GF-D8 (cell line): ENCODE measurements at places on chromosomes 6 and 20.

- no peak for DNase-seq
Measured at GRCh38 chr6:142457638-142458406, 156.0 kb downstream of the ADGRG6 start.

DNA sequence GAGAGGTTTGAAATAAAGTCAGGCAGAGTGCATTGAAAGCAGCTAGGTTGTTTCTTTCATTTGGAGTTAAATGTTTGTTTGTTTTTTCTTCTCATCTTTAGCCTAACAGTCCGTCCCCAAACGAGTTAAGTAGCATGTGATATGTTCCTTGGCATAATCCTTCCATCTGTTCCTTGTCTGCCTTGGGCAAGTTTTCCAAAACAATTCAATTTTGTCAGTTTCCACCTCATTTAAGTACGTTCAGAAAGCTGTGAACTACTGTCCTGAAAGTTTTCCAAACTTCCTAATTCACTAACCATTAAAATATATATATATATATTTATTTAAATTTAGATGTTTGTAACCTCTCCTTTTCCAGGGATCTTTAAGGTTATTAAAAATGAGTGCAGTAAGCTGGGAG lies 61.8 kb upstream of the HDAC2 start:
- no peak for DNase-seq

- DNase-seq, result no peak
Measured at GRCh38 chr20:63536241-63536977, 767 bp downstream of the PTK6 start.

DNA sequence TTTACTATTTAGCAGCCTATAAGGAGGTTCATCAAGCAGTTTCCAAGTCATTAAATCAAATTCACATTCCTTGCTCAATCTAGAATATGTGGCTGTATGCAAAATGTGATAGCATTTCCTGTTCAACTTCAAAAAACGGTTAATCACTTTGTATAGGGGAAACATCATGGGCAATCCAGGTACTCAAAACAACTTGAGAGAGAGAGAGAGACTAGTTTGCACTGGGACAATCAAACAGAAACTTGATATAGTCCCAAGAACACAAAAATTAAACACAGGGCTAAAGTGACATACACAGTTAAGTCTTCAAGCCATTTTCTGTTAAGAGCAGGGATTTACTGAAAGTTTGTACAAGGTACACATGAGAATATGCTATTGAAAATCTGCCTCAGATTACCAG lies 7.4 kb downstream of the CPNE1 start:
- DNase-seq, result no peak

- no peak for DNase-seq
Measured at GRCh38 chr6:107871976-107872375, 47.9 kb upstream of the SCML4 start.

GRCh38 chr6:5151955-5152401 lies 66.8 kb downstream of the PPP1R3G start:
- no peak for DNase-seq

DNA sequence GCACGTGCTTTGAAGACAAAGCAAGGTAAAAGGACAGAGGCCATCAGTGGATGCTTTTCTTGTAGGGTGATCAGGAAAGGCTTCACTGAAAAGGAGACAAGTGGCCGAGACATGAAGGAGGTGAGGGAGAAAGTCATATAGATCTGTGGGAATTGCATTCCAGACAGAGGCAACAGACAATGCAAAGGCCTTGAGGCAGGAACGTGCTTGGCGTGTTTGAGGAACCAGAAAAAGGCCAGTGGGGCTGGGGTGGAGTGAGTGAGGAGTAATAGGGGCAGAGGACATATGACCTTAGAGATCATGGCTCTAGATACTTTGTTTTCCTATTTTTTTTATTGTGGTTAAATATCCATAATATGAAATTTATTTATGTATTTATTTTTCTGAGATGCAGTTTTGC lies 10.5 kb upstream of the SALL4 start:
- DNase-seq, result no peak

DNA sequence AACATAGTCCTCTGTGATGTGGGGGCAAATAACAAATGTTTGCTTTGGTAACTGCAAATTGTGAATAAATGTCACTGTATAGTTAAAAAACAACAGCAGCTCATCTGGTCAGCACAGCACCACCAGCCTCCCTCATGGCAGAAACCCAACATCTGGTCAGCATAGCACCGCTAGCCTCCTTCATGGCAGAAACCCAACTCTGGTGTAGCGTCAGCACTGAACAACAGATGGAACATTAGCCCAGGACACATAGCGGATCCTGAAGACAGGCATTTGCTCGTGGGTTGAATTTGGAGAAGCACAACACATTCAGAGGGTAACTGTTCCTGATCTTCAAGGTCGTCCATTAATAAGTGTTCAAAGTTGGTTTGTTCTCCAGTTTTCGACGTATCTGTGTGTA lies 265.9 kb downstream of the DLL1 start:
- no peak for DNase-seq

DNA sequence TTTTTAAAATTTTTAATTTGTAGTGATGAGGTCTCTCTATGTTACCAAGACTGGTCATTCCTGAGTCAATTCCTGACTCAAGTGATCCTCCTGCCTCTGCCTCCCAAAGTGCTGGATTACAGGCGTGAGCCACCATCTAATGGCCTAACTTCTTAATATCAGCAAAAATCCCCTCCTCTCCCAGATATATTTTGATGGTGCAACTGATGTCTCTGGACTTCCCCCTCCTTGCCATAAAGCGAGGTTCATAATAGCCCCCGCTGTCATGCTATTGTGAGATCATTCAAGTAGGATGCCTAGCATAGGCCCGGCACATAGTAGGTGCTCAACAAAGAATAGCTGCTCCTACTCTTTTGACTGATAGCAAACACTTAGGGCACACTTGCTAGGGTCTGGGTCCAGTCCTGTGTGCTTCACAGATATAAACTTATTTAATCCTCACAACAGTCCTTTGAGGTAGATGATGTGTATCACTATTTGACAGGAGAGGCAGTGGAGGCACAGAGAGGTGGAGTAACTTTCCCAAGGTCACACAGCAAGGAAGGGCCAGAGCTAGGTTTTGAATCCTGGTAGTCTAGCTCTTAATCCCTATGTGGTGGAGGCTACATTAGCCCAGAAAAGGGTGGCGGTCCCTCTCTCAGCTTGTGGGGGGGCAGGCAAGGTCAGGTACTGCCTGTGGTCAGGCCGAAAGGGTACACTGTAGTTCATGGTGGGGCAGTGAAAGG lies 14.6 kb downstream of the SRC start:
- DNase-seq, result no peak

GRCh38 chr6:46967826-46968349 lies 46.1 kb upstream of the ADGRF5 start:
- DNase-seq, result no peak

DNA sequence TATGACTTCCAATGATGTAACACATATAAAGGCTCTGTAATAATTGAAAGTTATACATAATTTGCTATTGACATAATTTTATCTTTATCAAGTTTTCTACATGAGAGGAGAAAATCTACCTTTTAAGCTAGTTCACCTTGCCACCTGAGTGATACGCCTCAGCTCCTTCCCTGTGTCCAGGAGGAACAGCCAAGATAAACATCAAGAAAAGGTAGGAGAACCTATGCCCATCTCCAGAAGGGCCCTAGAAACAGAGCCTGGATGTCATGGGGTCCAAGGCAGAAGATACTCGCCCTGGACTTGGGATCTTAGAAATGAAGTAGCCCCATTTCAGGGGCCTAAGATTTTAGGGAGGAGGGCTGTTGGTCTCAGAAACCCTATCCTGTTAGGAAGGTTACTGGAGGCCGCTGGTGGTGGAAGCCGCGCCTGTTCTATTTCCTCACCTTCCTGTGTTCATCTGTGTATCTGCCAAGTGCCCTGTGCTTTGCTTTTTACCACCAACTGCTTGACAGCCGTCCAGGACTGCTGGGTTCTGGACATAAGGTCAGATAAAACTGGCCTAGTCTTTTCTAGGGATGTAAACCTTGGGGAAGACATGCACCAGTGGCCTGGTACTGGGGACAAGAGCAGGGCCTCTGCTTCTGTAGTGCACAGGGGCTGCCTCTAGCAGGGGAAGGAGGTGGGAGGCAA lies 178.5 kb downstream of the ARID1B start:
- DNase-seq, result peak; percentile 70

DNA sequence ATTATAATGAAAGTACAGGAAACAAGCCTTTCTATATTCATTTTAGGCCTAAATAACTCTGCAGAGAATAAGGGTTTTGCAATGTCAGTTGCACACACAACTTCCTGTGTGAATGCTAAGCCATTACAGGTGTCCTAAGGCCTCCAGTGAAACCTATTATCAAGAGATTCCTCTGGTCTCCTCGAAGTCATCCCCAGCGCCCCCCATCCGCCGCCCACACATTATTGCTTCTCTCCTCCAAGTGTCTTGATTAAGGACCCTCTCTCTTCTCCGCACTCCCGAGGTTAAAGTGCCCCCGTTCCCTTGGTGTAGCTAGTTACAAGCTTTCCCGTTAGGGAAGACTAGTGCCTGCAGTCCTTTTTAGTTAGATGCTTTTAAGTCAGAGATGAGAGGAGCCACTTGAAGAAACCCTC lies 1.3 kb downstream of the HIVEP2 start:
- DNase-seq, result peak; percentile 91

GRCh38 chr6:46032110-46032998 lies 16.7 kb upstream of the CLIC5 start:
- DNase-seq, result no peak
